ENCODE measurements at places on chromosomes 7 and 10.
A peak's percentile ranks its signal among the peaks of the same experiment; 100 is the strongest.

DNA sequence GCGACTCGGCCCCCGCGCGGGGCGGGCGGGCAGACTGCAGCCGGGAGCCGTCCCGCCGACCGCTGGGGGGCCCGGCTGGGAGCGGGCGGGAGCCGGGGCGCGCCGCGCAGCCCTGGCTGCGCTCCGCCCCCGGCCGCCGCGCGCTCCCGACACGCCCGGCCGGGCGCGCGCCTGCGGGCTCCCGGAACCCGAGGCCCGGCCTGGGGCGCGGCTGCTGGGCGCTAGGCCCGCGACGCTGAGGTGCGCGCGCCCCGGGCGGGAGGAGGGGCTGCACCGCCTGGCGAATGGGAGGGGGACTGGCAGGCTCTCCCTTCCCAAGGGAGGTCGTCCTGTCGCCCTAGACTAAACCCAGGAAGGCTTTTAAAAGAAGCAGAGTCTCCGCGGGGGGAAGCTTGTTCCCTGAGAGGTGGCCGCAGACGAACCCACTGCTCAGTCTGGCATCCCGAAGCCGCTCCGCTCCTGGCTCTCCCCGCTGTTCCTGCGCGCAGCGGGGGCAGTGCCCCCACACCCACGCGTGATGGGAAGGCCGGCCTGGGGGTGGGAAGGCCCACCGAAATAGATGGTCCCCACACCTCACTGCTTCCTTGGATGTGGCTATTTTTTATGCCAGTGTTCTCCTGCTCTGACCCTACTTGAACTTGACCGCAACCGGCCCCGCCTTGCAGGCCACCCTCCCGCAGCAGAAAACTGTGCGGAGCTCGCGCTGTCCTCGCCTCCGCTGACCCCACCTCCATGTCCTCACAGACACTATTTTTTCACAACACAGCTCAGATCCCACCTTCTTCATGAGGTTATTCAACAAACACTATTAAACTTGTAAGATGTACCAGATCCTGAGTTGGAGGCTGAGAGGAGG, at the start of gene VOPP1:
TSS of gene VOPP1 (minus strand) at position 125 of the 856 bp plus-strand sequence. CDS start 178 bp downstream, outside the sequence.
- peak; percentile 75 for DNase-seq

DNA sequence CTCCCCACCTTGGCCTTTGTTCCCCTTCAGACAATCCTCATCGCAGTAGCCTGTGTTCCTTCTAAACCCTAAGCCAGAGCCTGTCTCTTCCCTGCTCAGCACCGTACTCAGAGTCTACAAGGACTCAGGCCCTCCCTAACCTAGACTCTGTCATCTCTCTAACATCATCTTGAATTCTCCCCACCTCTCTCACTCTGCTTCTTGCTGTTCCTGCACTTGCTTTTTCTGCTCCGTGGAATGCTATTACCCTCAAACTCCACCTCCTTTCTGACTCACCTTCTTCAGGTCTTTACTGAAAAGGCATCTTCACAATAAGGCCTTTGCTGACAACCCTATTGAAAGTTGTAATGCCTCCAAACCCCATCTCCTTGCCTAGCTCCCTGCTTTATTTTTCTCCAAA, 141.0 kb downstream of the DKK1 start:
- no peak for DNase-seq

DNA sequence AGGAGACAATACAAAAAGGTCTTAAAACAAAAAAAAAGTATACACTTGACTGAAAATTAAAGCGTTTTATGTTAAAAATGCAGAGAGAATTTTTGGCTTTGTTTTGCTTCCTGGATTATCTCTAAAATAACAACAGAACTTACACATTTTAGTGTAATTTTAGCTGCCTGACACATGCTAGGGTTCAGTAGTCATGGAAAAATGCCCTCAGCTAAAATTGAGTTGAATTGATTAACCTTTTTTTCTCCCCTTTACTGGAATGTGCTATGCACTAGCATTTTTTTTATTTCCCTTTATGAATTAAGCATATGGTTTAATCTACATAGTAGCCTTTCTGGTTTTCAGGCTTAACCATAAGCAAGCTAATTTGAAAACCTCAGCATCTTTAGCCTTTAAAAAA, 89.9 kb downstream of the ZNF277 start:
- DNase-seq = no peak

GRCh38 chr10:25678666-25679065, 255.4 kb upstream of the MYO3A start:
- DNase-seq = no peak

GRCh38 chr7:36416251-36416650, 26.6 kb downstream of the ANLN start:
- no peak for DNase-seq
